ENCODE measurements at places on chromosomes 16 and 17. TPM values are rescaled to one million over a fixed set of nuclear protein-coding genes. Genes with fewer than 3 reads are reported as not detected.

The PNMT gene
- total RNA-seq, result 1.5 TPM

The MYH11 gene
- 3.5 TPM for total RNA-seq

The TMEM219 gene
- total RNA-seq, result 19.1 TPM

The NUTF2 gene
- 83.3 TPM for total RNA-seq

The HLF gene
- total RNA-seq, result 13.5 TPM

The TBC1D10B gene
- 20.5 TPM for total RNA-seq

The CARHSP1 gene
- total RNA-seq, result 105 TPM

The CPHXL2 gene
- total RNA-seq, result not detected

The APOBR gene
- total RNA-seq, result 0.09 TPM

The PRSS21 gene
- not detected for total RNA-seq

The ACSM5 gene
- total RNA-seq, result 0.73 TPM

The KIF18B gene
- total RNA-seq, result 2.5 TPM

The GAS2L2 gene
- total RNA-seq, result 0.36 TPM

The KRTAP16-1 gene
- not detected for total RNA-seq

The TSPOAP1 gene
- total RNA-seq, result 54.2 TPM

The LDHD gene
- 1.00 TPM for total RNA-seq

The ZNF469 gene
- 0.73 TPM for total RNA-seq

The SLFN12 gene
- 4.5 TPM for total RNA-seq

The PPP1R27 gene
- not detected for total RNA-seq

The C16orf96 gene
- total RNA-seq, result 0.18 TPM

The PIMREG gene
- 13.5 TPM for total RNA-seq

The ITGA2B gene
- total RNA-seq, result 4.7 TPM

The NR1D1 gene
- total RNA-seq, result 0.54 TPM

The YBX2 gene
- 1.5 TPM for total RNA-seq

The EEF2KMT gene
- 4.0 TPM for total RNA-seq

The TMEM92 gene
- total RNA-seq, result not detected

The HBQ1 gene
- total RNA-seq, result 1.7 TPM
